ENCODE measurements at places on chromosomes 12 and 14. TPM values are rescaled to one million over a fixed set of nuclear protein-coding genes. Genes with fewer than 3 reads are reported as not detected.

CCDC59 gene
- total RNA-seq: 83.2 TPM

- H3K36me3 ChIP-seq: peaks cover 22% of the 10 kb centered on the region
- H3K4me3 ChIP-seq: no peak overlapping the region
- H3K27me3 ChIP-seq: no peaks in the 10 kb centered on the region
- H3K27ac ChIP-seq: peak overlapping the region; percentile 36
- H3K4me1 ChIP-seq: no peaks in the 10 kb centered on the region
These were observed 33.5 kb downstream of the CCNK start for GRCh38 chr14:99514552-99515300.

LTB4R2 gene
- 8.7 TPM for total RNA-seq

GNB3 gene
- total RNA-seq: not detected

DNA sequence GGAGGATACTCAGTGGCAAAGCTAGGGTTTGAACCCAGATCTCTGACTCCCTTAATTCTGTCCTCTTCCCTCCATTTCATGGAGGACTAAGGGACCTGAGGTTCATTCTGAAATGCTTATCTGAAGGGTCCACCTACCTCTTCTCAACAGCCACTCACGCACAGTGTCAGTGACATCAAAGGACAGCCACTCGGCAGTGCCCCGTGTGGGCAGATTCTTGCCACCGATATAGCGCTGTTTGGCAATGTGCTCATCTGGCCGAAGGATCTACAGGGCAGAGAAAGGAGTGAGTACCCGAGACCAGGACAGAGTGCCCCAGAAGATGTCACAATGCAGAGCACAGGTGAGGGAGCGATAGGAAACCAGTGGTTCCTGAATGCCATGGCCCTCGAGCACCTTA lies 10.8 kb downstream of the TGFB3 start:
- H3K4me3 ChIP-seq: no peak overlapping the region
- H3K36me3 ChIP-seq: no peaks in the 10 kb centered on the region
- no peaks in the 10 kb centered on the region for H3K4me1 ChIP-seq
- ATAC-seq: no peak
- no peaks in the 10 kb centered on the region for H3K27me3 ChIP-seq

DNA sequence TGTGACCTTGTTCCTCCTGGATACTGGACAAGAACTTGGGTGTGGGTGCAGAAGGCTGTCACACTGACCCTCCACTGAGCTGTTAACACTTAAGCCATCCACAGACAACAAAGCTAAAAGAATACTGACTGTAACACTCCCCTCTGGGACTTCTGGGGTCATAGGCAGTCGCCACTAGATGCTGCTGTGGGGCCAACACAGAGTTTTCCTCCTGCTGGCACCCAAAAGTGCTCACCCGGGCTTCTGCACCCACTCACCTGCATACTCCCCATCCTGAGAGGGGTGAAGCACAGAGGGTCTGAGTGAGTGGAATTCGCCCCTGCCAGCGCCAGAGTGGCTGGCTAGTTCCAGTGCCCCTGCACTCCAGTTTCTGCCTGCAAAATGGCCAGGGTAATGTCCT lies 422.4 kb upstream of the LMO3 start:
- ATAC-seq: no peak
- no peaks in the 10 kb centered on the region for H3K36me3 ChIP-seq
- H3K27me3 ChIP-seq: no peaks in the 10 kb centered on the region

NAA25 gene
- total RNA-seq: 45.7 TPM

GRCh38 chr14:88179716-88180115 lies 143.4 kb downstream of the KCNK10 start:
- no peaks in the 10 kb centered on the region for H3K36me3 ChIP-seq
- H3K4me1 ChIP-seq: peaks cover 9% of the 10 kb centered on the region
- H3K27me3 ChIP-seq: no peaks in the 10 kb centered on the region
- no peak for ATAC-seq

SPIC gene
- total RNA-seq: not detected

- no peaks in the 10 kb centered on the region for H3K36me3 ChIP-seq
- H3K27ac ChIP-seq: no peak overlapping the region
- ATAC-seq: no peak
- peaks cover 36% of the 10 kb centered on the region for H3K27me3 ChIP-seq
These were observed 51.4 kb upstream of the OR9K2 start for GRCh38 chr12:55074806-55075205.

DNA sequence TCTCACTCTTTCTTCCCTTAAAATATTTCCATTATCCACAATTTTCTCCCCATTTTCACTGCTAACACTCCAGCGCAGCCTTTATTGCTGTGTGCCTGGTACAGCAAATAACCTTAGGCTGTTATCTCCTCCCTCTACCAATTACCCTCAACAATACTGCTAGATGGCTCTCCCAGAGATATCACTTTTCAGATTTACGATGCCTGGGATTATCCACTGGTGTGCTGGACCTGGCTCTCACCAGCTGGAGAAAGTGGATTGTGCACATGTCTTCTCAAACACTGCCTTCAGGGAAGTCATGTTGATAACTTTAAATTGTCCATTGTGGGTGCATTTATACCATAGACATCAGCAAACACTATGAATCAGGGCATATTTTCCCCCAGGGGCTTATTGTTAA lies 101.9 kb upstream of the ADAMTS20 start:
- H3K36me3 ChIP-seq: no peaks in the 10 kb centered on the region
- no peak overlapping the region for H3K27ac ChIP-seq
- no peaks in the 10 kb centered on the region for H3K4me1 ChIP-seq
- peaks cover 6% of the 10 kb centered on the region for H3K27me3 ChIP-seq
- no peak overlapping the region for H3K4me3 ChIP-seq

C1QL4 gene
- total RNA-seq: not detected

GRCh38 chr12:9241301-9241700 lies 33.1 kb upstream of the PZP start:
- peaks cover 5% of the 10 kb centered on the region for H3K36me3 ChIP-seq
- peak overlapping the region; percentile 93 for H3K4me3 ChIP-seq
- no peak overlapping the region for H3K27ac ChIP-seq
- H3K4me1 ChIP-seq: peaks cover 19% of the 10 kb centered on the region

GRCh38 chr12:20372326-20373096 lies 4.2 kb downstream of the PDE3A start:
- H3K36me3 ChIP-seq: no peaks in the 10 kb centered on the region
- H3K27ac ChIP-seq: no peak overlapping the region
- peaks cover 43% of the 10 kb centered on the region for H3K27me3 ChIP-seq
- no peak for ATAC-seq
- no peaks in the 10 kb centered on the region for H3K4me1 ChIP-seq

DNA sequence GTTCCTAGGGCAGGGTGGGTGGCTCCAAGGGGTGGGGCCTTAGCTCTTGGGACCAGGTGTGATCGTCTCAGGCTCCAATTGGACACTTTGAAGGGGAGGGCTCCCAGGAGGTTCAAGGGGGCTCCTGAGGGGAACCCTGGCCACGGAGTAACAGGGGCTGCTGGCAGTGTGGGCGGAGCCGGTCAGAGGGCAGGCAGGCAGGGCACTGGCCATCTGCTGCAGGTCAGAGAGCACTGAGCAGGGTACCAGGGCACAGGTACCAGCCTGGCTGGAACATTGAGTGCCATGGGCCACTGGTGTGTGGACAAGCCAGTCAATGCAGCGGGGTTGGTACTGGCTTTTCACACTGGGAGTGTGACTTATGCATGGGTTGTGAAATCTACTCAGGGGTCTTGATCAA lies 32.2 kb downstream of the SYNE3 start:
- peaks cover 42% of the 10 kb centered on the region for H3K36me3 ChIP-seq
- peak overlapping the region; percentile 77 for H3K27ac ChIP-seq
- H3K4me1 ChIP-seq: peaks cover 62% of the 10 kb centered on the region
- no peaks in the 10 kb centered on the region for H3K27me3 ChIP-seq
- H3K4me3 ChIP-seq: no peak overlapping the region

DNA sequence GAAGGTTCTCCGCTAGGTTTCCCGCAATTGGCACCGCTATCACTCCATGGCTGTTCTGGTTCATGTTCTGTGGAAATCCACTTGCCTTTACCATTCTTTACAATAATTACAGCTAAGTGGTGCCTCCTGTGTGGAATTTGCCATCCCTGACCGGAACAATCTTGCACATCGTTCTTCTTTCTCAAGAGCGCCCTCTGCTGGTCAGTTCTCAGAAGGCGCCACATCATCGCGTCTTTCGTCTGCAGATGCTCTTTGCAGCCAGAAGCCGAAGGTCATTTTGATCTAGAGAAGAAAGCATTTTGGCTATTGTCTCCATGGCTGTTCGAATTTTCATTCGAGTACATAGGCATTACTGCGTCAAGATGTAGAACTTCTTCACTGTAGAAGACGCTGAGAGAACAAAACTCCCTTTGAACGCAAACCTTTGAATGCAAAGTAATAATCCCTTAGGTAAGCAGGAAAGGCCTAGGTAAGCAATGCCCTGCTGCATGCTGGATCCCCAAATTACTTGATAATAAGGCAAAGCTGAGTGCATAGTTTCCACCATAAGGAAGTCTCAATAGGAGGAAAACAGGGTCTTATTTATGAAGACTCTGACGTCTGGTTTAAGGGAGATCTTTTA lies 10.1 kb upstream of the RTRAF start:
- peak; percentile 75 for ATAC-seq
- H3K36me3 ChIP-seq: no peaks in the 10 kb centered on the region
- H3K27ac ChIP-seq: no peak overlapping the region
- no peak overlapping the region for H3K4me3 ChIP-seq

DNA sequence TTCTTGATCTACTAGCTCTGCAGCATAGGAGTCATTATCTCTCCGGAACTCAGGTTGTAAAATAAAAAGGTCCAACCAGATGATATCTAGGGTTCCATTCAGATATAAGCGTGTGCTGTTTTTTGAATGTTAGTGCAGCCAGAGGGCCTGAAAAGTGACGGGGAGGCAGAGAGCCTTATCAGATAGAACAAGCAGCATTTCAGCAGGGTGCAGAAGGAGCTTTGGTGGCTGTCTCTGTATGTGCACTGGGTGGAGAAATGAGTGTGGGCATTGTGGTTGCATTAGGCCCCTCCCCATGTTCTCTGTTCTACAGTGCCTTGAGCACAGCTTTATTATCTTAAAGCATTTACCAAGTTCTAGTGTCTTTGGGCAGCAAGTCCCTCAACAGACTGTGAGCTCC lies 275.1 kb downstream of the NRXN3 start:
- no peak for ATAC-seq
- peaks cover 5% of the 10 kb centered on the region for H3K27me3 ChIP-seq
- H3K4me1 ChIP-seq: no peaks in the 10 kb centered on the region
- no peaks in the 10 kb centered on the region for H3K36me3 ChIP-seq
- no peak overlapping the region for H3K4me3 ChIP-seq

DNA sequence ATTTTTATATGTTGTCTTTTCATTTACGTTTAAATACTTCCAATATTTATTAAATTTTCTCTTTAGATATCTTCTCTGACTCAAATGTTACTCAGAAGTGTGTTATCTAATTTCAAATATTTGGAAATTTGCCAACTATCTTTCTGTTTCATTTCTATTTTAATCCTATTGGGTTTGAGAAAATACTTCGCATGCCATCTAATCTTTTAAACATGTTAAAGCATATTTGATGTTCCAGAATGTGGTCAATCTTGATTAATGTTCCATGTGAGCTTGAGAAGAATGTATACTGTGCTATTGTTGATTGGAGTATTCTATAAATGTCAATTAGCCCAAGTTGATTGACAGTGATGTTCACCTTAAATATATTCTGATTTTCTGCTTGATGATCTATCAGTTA lies 11.9 kb upstream of the DCN start:
- no peaks in the 10 kb centered on the region for H3K36me3 ChIP-seq
- peaks cover 4% of the 10 kb centered on the region for H3K27me3 ChIP-seq
- no peaks in the 10 kb centered on the region for H3K4me1 ChIP-seq
- H3K4me3 ChIP-seq: no peak overlapping the region

DNA sequence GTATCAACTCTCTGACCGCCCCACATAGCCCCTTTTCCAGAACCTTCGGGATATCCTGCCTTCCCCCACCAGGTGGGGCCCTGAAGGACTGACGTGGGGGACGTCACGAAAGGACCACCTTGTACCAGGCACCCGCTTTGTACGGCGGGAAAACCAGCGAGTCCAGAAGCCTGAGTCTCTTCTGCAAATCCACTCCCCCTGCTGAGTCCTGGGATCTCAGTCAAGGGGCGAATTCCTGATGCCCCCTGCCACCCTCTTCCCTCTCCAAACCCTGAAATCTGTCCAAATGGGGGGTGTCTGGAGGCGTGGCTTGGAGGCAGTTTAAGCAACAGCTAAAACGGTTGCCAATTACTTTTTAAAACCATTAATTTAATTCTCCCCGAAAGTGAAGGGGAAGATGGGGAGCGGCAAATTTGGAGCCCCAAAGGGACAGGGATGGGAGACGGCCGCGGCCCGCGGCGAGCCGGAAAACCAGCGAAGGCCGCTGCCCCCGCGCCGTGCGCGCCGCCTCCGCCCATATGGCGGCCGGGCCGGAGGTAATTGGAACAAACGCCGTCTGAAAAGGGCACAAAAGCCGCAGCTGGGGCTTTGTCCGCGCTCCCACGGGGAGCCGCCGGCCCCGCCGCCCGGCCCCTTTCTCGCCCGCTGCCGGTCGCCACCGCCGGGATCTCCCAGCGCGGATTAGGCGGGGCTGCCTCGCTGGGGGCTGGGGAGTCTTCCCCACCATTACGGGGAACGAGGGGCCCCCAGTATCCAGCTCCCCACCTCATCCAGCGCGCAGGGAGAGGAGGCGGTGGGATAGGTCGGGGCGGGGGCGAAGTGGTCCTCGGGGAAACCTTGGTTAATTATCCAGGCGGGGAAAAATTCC lies 6.6 kb downstream of the LHX5 start:
- peaks cover 53% of the 10 kb centered on the region for H3K27me3 ChIP-seq
- no peak overlapping the region for H3K27ac ChIP-seq
- peaks cover 17% of the 10 kb centered on the region for H3K4me1 ChIP-seq
- peak overlapping the region; percentile 57 for H3K4me3 ChIP-seq

ZNF891 gene
- 2.4 TPM for total RNA-seq

GRCh38 chr12:89230376-89231315 lies 121.7 kb downstream of the DUSP6 start:
- H3K4me3 ChIP-seq: no peak overlapping the region
- H3K27me3 ChIP-seq: no peaks in the 10 kb centered on the region
- H3K27ac ChIP-seq: peak overlapping the region; percentile 25
- no peaks in the 10 kb centered on the region for H3K36me3 ChIP-seq
- ATAC-seq: no peak

DNA sequence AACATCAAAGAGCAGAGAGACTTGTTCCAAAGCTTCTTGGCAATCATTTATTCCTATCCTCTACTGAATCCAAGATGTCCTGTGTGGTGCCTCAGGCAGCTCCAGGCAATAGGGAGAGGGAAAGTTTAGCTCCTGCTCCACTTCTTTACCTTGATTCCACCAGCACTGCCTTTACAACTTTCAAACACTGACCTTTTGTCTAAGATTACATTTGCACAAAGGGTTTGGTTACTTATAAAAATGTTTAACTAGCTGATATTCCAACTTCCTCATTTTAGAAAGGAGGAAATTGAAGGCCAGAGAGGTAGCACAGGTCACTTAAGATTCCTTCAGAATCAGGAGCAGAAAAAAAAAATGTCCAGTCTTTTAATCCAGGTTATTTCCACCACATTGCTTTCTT lies 192.7 kb downstream of the BTG1 start:
- H3K4me3 ChIP-seq: no peak overlapping the region
- H3K27me3 ChIP-seq: no peaks in the 10 kb centered on the region
- no peaks in the 10 kb centered on the region for H3K36me3 ChIP-seq
- no peak for ATAC-seq
- peaks cover 6% of the 10 kb centered on the region for H3K4me1 ChIP-seq
- H3K27ac ChIP-seq: no peak overlapping the region

Data from activated T-helper 17 cell treated with anti-CD3 and anti-CD28 coated beads, Interleukin-2, amount 50 U/mL, for 72 hours (primary cell).